ENCODE measurements at places on chromosomes 3 and 15.

- DNase-seq = no peak
Measured at GRCh38 chr15:39340903-39341645, 239.8 kb upstream of the THBS1 start.

DNA sequence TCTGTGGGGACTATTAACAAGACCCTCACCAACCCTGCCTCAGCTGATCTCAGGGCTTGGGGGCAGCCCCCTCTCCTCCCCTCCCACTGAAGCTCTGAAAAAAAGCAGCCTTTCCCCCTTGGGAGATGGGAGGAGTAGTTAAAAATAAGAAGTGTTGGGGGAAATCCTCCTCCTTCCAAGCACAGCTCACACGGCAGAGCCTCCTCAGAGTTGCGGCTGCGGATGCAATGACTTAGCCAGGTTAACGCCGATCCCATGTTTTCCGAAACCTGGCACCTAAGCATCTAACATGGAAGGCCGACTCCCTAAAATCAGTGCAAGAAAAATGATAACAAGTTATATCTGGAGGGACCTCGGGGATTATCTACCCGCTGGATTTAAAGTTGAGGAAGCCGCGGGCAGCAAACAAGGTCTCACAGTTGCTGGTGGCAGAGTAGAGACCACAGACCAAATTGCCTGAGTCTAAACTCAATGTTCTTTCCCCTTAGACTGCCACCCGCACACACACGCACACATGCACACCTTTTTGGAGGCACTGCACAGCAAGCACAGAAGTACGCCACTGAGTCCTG lies 1.1 kb upstream of the TPM1 start:
- DNase-seq = no peak

- DNase-seq = no peak
Measured at GRCh38 chr3:58214484-58215316, 3.9 kb upstream of the DNASE1L3 start.

- DNase-seq = no peak
Measured at GRCh38 chr3:77122652-77123051, 82.8 kb downstream of the ROBO2 start.

GRCh38 chr15:24067733-24068501 lies 380.8 kb upstream of the NDN start:
- DNase-seq = no peak

Measured in NCI-H2081 treated with DMSO at 0.1 percent for 48 hours (cell line).